NCI-H748 treated with DMSO at 0.1 percent for 48 hours (cell line): ENCODE measurements at places on chromosomes 7 and 10.
A peak's percentile ranks its signal among the peaks of the same experiment; 100 is the strongest.

GRCh38 chr10:72729528-72729927 lies 37.6 kb downstream of the MCU start:
- DNase-seq, result no peak

GRCh38 chr7:120053390-120053961 lies 219.5 kb upstream of the KCND2 start:
- no peak for DNase-seq

DNA sequence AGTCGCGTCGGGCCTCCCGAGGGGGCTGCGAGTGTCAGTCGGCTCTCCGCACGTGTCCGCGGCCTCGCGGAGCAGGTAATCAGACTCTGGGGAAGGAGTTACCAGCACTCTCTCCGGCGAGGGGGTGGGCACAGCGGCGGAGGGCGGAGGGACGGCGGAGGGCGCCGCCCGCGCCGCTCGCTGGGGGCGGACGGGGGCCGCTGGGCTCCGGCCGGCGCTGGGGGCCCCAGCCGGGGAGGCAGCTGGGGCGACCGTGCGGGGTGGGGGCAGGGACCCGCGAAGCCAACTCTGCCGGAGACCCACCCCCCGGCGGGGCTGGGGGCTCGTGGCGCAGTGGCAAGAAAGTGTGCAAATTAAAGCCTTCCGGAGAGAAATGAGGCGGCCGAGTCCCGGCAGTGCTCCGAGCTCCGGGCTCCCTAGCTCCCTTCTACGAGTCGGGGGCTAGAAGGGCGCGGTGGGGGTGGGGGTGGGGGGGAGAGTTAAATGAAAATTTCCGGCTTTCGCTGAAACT lies at the start of gene CDK6:
CDK6 (minus strand) TSS at position 85 of the 511 bp plus-strand sequence. CDS start 3,250 bp downstream, outside the sequence.
- no peak for DNase-seq

- no peak for DNase-seq
Observed at GRCh38 chr10:70532554-70533188, 54.1 kb downstream of the PALD1 start.

DNA sequence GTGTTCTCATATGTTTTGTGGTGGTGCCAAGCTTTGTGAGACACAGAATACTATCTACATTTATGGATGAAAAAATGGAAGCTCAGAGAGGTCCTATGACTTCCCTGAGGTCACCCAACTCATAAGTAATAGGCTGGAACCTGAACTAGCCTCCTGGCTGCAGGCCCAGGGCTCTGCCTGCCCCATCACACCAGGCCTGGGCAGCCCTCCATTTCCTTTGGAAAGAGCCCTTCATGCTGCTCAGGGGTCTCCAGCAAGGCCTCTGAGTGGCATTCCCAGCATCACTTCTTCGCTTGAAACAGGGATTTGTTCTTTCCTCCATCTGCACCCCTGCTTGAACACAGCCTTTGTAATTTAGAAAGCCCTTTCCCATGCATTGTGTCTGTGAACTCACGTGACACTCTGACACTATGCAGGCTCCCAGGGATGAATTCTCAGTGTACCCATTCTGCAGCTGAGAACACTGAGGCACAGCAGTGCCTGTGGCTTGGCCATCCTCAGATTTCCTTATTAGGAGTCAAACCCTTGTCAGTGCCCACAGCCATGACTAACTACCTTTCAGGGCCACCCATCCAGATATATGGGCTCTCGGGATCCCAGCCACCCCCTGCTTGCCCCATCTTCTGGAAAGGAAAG lies 127.8 kb upstream of the PPIF start:
- no peak for DNase-seq

GRCh38 chr7:92621026-92621540 lies 30.9 kb upstream of the FAM133B start:
- DNase-seq, result peak; percentile 46

GRCh38 chr10:113858541-113858940 lies 4.1 kb downstream of the NHLRC2 start:
- DNase-seq, result no peak

DNA sequence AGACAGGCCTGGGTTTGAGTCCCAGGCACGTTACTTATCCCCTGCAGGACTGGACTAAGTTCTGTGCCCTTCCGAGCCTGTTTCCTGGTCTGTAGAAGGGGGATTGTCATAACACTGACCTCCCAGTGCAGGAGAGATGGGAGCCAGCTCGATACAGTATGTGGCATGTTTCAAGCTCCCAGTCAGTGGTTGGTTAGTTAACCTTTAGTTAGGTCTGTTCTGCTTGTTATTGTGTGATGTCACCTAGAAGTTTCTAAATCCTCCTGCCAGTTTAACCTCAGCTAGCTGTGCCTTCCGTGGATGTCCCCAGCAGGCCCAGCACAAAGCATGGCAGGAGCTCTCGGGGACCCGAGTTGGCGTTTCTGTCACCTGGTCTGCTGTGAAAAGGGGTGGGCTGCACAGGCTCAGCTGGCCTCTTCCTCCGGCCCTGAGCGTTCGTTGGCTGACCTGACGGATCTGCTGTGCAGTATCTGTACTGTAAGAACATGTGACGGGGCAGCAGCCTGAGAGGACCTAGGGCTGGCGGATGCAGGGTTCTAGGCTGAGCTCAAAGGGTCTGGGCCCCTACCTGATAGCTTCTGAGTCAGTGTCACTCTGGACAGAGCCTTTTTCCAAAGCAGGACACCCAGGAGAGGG lies 53.0 kb downstream of the SPOCK2 start:
- no peak for DNase-seq

- no peak for DNase-seq
Observed at GRCh38 chr7:91325726-91326125, 61.5 kb downstream of the FZD1 start.

- no peak for DNase-seq
Observed at GRCh38 chr7:18936265-18936664, 181.2 kb downstream of the TWIST1 start.

- DNase-seq, result no peak
Observed at GRCh38 chr10:13335881-13336280, 12.2 kb downstream of the SEPHS1 start.

- no peak for DNase-seq
Observed at GRCh38 chr7:125424721-125425120, 495.1 kb upstream of the POT1 start.
